ENCODE measurements at places on chromosomes 2 and 18. TPM values are rescaled to one million over a fixed set of nuclear protein-coding genes. Genes with fewer than 3 reads are reported as not detected.

ICOS gene
- 0.12 TPM for total RNA-seq

NEUROD1 gene
- not detected for total RNA-seq

EGR4 gene
- total RNA-seq: not detected

POU3F3 gene
- total RNA-seq: not detected

ARHGAP15 gene
- total RNA-seq: 112 TPM

EMILIN2 gene
- total RNA-seq: 80.9 TPM

CHN1 gene
- total RNA-seq: 0.61 TPM

IGFBP5 gene
- total RNA-seq: not detected

TMEM37 gene
- 0.37 TPM for total RNA-seq

GRCh38 chr2:41084321-41084720, 632.4 kb upstream of the SLC8A1 start:
- no peaks in the 10 kb centered on the region for H3K36me3 ChIP-seq
- no peaks in the 10 kb centered on the region for H3K4me1 ChIP-seq
- H3K27ac ChIP-seq: no peak overlapping the region
- H3K4me3 ChIP-seq: no peak overlapping the region
- no peaks in the 10 kb centered on the region for H3K27me3 ChIP-seq

- peak overlapping the region; percentile 70 for H3K4me3 ChIP-seq
- H3K27me3 ChIP-seq: no peaks in the 10 kb centered on the region
- no peak for DNase-seq
- no peaks in the 10 kb centered on the region for H3K36me3 ChIP-seq
- H3K27ac ChIP-seq: peak overlapping the region; percentile 32
Observed at GRCh38 chr2:148508878-148509287, 135.7 kb upstream of the EPC2 start.

- H3K4me3 ChIP-seq: peak overlapping the region; percentile 100
- peaks cover 4% of the 10 kb centered on the region for H3K27me3 ChIP-seq
- no peak overlapping the region for H3K27ac ChIP-seq
- no peak for DNase-seq
- H3K4me1 ChIP-seq: peaks cover 12% of the 10 kb centered on the region
Observed at GRCh38 chr2:43774617-43775016, 778 bp downstream of the DYNC2LI1 start.

DNA sequence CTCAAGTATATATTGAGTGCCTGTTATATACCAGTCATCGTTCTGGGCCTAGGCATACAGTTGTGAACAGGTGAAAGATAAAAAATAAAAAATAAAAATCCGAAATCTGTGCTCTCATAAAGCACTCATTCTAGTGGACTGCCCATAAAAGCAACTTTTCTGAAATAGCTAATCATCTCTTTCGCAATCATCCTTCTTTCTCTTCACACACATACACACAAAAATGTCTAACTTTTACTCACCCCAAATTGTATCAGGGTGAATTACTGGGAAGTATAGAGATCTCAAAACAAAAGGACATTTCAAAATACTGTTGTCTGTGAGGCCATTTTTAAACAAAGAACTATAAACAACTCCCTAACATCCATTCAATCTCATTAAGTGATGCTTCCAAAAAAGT, 29.6 kb upstream of the ORC2 start:
- H3K4me3 ChIP-seq: no peak overlapping the region
- H3K36me3 ChIP-seq: peaks cover 57% of the 10 kb centered on the region
- no peaks in the 10 kb centered on the region for H3K27me3 ChIP-seq
- DNase-seq: no peak
- H3K27ac ChIP-seq: no peak overlapping the region

DNA sequence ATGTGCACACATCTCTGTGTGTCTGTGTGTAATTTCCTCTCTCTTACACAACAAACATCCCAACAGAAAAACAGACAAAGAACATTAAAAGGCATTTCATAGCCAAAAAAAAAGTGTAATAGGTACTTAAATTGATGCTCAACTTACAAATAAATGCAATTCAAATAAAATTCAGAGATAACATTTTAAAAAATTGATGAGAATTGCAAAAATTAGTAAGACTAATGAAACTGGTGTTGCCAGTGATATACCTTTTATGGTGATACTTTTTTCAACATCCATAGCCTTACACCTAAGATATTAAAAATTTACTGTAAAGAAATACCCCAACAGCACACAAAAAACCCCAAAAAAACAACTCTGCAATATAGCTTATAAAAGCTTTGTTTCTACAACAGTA, 76.0 kb downstream of the SS18 start:
- no peak overlapping the region for H3K27ac ChIP-seq
- H3K4me3 ChIP-seq: no peak overlapping the region
- H3K4me1 ChIP-seq: no peaks in the 10 kb centered on the region
- DNase-seq: no peak
- peaks cover 65% of the 10 kb centered on the region for H3K36me3 ChIP-seq
- no peaks in the 10 kb centered on the region for H3K27me3 ChIP-seq

- peaks cover 6% of the 10 kb centered on the region for H3K36me3 ChIP-seq
- peak overlapping the region; percentile 96 for H3K4me3 ChIP-seq
- no peak for DNase-seq
- H3K4me1 ChIP-seq: peaks cover 48% of the 10 kb centered on the region
Observed at GRCh38 chr2:190318931-190319554, 583 bp downstream of the HIBCH start.

DNA sequence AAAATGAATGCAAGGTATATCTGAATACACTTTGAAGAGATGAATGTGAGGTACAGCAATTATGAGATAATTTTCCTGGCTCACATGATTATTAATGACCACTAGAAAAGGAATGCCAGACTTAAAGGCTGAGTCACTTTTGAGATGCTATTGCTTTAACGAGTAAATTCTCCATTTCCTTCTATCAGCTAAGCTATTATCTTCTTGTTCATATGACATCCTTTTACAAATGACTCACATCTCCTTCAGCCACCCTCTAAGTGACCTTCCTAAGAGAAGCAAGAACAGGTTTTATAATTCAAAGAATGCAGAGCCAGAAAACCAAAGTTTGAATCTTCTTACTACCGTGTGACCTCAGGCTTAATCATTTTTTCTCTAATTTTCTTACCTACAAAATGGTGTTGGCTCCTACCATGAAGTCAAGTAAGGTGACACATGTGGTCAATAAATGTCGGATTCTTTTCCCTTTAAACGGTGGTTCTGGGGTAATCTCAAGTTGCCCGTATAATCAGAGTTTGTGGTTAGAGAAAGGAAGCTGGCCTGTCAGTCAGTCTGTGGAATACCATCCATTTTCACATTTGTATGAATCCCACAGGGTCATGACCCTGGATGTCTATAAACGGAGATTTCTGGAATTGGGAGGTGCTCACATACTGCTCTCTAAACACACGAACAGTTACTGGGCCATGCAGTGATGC, 184.0 kb upstream of the PID1 start:
- no peaks in the 10 kb centered on the region for H3K27me3 ChIP-seq
- DNase-seq: no peak
- no peaks in the 10 kb centered on the region for H3K36me3 ChIP-seq
